Neural progenitor cell (in vitro differentiated cells): ENCODE measurements at places on chromosomes 7 and 10. TPM values are rescaled to one million over a fixed set of nuclear protein-coding genes. Genes with fewer than 3 reads are reported as not detected.

The SHTN1 gene
- 13.2 and 17.3 TPM in 2 replicates for total RNA-seq

The NEUROD6 gene
- total RNA-seq: not detected in 2 replicates

The SLC12A9 gene
- total RNA-seq: 3.5 and 18.6 TPM in 2 replicates

The DKK1 gene
- 12.4 and 16.1 TPM in 2 replicates for total RNA-seq

- DNase-seq: no peak
Observed at GRCh38 chr10:114540236-114540635, 117.8 kb downstream of the ABLIM1 start.

DNA sequence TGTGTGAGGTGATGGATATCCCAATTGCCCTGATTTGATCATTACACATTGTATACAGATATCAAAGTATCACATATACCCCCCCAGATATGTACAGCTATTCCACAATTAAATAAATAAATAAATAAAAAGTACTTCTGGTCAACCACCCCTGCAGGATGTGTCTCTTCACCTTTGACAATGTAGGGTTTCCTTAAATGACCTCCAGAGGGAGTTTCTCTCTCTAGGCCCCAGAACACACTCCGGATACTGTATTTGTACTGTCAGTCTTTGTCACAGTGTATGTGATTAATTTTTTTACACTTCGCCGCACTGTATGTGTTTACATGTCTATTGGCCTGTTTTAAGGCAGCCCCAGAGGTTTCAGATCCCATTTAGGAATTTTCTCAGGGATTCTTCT is 123.6 kb downstream of the ADCYAP1R1 start:
- DNase-seq: peak; percentile 11

GRCh38 chr7:42244828-42245227 is 7.8 kb upstream of the GLI3 start:
- DNase-seq: no peak

DNA sequence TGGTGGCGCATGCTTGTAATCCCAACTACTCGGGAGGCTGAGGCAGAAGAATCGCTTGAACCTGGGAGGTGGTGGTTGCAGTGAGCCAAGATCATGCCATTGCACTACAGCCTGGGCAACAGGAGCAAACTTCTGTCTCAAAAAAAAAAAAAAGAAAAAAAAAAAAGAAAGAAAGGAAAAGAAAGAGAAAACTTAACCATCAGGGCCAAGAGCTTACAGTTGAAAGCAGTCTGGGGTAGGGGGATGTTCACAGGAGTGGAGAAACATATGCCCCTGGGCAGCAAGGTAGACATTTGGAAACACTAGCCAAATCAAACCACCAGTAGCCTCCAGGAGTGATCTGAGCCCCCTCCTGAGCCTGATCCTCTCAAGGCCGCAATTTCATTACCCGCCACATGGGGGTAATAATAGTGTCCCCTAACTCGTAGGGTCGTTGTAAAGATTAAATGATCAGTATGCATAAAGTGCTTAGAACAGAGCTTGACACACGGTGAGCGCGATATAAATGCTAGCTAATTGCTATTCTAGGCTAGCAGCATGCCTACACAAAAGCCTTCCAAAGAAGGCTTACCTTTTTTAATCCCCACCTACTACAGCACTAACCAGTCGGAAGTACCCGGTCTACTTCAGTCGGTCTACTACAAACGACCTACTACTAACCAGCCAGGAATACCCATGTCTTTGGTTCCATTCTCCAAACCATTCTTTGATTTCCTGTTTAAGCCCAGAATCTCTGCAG is 274.3 kb upstream of the NEBL start:
- DNase-seq: peak; percentile 47

DNA sequence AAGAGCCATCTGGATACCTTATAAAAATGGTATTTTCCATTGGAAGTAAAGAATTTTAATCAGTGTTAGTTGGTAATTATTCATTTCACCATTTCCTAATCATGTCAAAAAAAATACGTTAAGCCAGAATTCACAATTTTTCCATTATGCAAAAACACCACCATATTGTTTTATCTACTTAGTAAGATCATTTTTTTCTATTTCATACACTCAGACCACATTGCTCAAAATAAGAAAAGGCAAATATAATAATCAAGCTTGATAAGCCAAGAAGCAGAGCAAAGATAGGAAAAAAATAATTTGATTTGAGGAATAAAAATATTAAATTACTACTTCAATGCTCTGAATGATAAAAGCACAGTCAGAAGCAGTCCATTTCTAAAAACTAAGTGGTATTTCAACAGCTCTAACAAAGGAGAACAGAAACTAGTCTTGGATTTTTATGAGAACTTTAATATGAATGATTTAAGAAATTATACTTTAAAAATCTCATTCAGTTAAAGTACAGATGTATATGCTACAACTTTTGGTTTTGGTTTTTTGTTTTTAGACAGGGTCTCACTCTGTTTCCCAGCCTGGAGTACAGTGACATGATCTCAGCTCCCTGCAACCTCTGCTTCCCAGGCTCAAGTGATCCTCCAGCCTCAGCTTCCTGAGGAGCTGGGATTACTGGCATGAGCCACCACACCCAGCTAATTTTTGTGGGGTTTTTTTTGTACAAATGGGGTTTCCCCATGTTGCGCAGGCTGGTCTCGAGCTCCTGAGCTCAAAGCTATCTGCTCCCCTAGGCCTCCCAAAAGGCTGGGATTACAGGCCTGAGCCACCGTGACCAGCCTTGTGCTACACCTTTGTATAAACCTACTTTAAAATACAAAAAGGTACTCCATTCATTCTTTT is 46.6 kb downstream of the LRRN3 start:
- DNase-seq: peak; percentile 37

DNA sequence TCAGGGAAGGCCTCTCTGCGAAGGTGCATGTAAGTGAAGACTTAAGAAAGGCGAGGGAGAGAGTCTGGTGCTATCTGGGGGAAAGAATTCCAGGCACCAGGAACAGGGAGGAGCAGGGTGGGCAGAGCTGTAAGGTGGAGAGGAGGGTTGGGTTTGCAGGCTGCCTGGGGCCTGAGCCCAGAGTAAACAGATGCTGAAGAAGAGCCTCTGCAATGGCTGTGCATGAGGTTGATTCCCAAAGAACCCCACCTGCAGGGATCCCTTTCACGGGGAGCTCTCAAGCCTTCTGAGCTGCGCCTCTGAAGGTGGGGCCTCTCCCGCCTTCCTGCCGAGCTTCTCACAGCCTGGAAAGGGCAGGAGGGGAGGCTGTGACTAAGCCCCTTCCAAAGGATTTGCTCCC is 115.1 kb downstream of the RNF216 start:
- DNase-seq: peak; percentile 70

GRCh38 chr7:70937424-70937823 is 194.5 kb upstream of the GALNT17 start:
- no peak for DNase-seq

DNA sequence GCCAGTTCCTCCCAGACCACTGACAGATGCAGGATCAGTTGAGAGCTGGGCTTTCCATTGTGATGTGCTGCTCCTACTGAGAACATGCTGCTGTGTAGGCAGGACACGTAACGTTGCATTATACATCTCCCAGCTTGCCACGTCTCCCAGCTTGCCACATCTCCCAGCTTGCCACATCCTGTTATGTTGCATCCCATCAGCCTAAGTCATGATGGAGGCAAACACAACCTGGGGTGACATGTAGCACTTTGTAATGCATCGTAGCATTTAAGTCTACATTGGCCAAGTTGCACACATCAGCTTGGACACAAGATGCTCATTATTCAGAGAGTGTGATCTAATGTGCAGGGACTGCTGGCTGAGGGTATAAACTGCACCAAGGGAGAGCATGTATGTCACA is 73.3 kb upstream of the CHCHD3 start:
- DNase-seq: no peak

- DNase-seq: no peak
Observed at GRCh38 chr10:80051993-80052392, 26.5 kb upstream of the TMEM254 start.

GRCh38 chr7:34823650-34824258 is 165.7 kb downstream of the NPSR1 start:
- DNase-seq: peak; percentile 67

GRCh38 chr10:76298329-76298728 is 866.9 kb downstream of the LRMDA start:
- no peak for DNase-seq
